OCI-M1 (cell line): ENCODE measurements at places on chromosomes 3 and 15.
A peak's percentile ranks its signal among the peaks of the same experiment; 100 is the strongest.

- no peak for DNase-seq
Observed at GRCh38 chr15:40002295-40002694, 36.7 kb downstream of the SRP14 start.

GRCh38 chr15:99507504-99508310, 58.1 kb upstream of the MEF2A start:
- peak; percentile 77 for DNase-seq

- peak; percentile 83 for DNase-seq
Observed at GRCh38 chr15:99702895-99703602, 30.2 kb downstream of the LYSMD4 start.

DNA sequence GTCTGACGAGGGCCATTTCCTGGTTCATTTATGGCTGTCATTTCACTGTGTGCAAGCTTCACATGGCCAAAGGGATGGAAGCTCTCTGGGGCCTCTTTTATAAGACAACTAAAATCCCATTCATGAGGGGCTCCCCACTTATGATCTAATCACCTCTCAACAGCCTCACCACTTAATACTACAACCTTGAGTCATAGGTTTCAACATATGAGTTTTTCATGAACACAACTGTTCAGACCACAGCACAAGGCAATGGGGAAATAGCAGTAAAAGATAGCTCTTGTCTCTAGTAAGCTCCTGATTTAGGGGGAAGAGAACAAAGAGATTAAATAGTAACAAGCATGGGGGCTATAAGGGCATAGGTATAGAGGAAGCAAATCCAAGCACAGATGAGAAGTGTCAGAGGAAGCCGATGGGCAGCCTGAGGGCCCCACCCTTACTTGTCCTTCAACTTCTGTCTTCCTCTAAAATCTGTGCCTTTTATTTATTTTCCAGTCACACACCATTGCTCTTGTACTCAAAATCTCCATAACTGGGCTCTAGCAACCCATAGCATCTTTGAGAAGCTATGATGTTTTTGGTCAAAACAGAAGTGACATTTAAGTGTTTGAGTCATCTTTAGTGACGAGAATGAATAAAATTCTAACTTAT, 329.1 kb downstream of the UNC13C start:
- DNase-seq: no peak

DNA sequence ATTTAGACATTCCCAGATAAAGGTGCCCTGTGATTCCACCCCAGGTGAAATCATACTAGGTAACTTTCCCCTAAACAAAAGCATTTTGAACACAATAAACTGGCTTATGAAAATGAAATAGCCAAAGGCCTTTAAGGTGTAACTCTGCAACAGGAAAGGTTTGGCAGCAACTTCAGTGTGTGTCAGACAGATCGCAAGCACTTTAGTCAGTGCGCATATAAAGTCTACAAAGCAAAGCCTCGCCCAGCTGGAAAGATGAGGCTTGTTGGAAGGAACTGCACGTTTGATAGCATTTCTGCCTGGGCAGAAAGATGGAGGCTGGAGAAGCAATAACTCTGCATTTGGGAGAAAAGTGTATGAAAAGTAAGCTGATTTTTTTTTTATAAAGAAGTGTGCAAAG, 57.9 kb downstream of the PRICKLE2 start:
- DNase-seq: no peak

DNA sequence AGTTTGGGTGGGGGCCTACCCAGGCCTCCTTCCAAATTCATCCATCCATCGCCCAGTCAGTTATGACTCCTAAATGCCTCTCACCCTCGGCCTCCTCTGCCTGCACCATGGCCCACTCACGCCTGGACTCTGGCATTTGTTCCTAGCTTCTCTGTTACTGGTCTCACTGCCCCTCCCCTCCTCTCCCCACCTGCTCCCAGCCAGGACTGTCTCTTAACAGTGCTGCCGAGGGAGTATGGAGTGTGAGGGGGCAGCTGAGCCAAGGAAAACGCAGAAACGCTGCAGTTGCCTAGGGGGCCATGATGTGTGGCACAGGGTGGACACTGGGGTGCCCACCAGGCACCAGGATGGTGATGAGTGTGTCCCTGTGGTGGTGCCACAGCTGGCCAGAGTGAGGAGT, 3.1 kb downstream of the RCCD1 start:
- no peak for DNase-seq

DNA sequence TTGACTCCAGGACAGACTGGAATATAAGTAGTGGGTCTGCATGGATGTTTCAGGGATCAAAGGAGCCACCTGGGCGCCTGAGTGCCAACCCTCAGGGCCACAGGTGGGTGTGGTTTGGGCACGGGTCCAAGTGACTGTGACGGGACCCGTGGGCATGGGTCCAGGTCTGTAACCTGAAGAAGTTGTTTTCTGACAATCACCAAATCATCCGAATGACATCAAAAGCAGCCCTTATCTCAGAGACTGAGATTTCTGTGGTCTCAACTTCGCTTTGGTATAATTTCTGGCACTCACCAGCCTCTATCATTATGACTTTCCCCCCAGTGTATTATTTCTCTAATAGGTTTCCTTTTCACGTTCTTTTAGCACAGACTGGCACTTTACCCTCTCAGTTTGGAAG, 24.4 kb downstream of the RLBP1 start:
- DNase-seq: no peak
